ENCODE measurements at places on chromosomes 4 and X.

GRCh38 chr4:129113919-129114318, 18.0 kb downstream of the C4orf33 start:
- DNase-seq, result no peak

- DNase-seq, result no peak
Observed at GRCh38 chr4:36740796-36741310, 459.4 kb downstream of the DTHD1 start.

GRCh38 chr4:173538148-173538908, 8.3 kb upstream of the HAND2 start:
- DNase-seq, result no peak

- DNase-seq, result peak; percentile 2
Observed at GRCh38 chrX:113947548-113947947, 636.3 kb upstream of the HTR2C start.

DNA sequence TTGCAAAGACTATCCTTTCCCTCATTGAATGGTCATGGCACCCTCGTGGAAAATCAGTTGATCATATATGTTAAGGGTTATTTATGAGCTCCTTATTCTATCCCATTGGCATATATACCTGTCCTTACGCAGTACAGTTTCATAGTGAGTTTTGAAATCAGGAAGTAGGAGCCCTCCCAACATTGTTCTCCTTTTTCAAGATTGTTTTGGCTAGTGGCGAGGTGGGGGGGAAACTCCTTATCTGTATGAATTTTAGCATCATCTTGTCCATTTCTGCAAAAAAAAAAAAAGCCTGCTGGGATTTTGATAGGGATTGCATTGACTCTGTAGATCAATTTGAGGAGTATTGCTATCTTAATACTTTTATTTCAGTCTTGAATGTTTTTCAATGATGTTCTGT, 2.5 kb upstream of the USP9X start:
- DNase-seq, result no peak

DNA sequence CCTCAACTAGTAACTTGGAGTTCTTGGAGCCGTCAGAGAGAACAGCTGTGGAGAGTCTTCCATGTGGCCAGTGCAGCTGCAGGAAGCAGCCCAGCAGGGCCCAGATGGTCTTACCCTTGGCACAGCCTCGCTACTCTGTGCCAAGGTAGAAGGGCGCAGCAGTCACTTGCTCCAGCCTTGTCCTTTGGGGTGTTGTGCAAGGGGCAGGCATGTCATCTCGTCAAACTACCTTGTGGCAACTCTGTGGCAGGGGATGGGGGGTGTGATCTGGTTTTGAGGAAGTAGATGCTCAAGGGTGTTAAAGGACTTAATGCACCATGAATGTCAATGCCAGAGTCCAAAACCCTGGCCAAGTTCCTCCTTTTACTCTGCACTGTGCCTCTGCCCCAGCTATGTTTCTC, 34.2 kb upstream of the TBC1D14 start:
- peak; percentile 9 for DNase-seq

DNA sequence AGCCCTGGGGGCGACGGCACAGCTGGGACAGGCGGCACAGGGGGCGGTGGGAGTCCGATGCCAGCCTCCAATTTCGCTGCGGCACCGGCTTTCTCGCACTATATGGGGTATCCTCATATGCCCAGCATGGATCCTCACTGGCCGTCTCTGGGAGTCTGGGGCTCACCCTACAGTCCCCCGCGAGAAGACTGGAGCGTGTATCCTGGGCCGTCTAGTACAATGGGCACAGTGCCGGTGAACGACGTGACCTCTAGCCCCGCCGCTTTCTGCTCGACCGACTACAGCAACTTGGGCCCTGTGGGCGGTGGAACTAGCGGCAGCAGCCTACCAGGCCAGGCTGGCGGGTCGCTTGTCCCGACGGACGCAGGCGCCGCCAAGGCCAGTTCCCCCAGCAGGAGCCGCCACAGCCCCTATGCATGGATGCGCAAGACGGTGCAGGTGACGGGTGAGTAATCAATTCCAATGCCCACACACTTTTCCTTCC, 500 bp downstream of the CDX4 start:
- no peak for DNase-seq

DNA sequence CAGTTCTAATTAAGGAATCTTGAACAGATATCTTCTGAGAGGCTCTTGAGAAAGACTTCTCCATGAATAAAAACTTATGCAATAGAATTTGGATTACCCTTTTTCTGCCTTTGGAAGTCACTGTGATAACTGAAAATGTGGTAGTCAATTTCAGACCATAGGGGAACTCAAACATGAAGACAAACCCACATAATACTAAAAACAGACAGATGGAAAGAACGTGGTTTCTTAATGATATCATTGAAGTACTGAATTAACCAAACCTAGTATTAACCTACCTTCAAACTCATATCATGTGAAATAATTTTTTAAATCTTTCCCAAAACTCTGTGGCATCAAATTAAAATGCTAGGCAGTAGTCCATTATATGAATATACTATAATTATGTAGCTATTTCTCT, 153.5 kb downstream of the CAMK2D start:
- DNase-seq, result no peak

GRCh38 chr4:170386511-170386910, 296.8 kb upstream of the AADAT start:
- DNase-seq, result no peak

Measured in RPMI8226 (cell line).